ENCODE measurements at places on chromosomes 13 and 19. TPM values are rescaled to one million over a fixed set of nuclear protein-coding genes. Genes with fewer than 3 reads are reported as not detected.

Gene NDUFB7
- 370 TPM for total RNA-seq

Gene PEX11G
- 1.8 TPM for total RNA-seq

- DNase-seq = no peak
- no peaks in the 10 kb centered on the region for H3K27me3 ChIP-seq
- H3K4me1 ChIP-seq = peaks cover 6% of the 10 kb centered on the region
These were observed 408.0 kb downstream of the DIAPH3 start for GRCh38 chr13:59755632-59756290.

DNA sequence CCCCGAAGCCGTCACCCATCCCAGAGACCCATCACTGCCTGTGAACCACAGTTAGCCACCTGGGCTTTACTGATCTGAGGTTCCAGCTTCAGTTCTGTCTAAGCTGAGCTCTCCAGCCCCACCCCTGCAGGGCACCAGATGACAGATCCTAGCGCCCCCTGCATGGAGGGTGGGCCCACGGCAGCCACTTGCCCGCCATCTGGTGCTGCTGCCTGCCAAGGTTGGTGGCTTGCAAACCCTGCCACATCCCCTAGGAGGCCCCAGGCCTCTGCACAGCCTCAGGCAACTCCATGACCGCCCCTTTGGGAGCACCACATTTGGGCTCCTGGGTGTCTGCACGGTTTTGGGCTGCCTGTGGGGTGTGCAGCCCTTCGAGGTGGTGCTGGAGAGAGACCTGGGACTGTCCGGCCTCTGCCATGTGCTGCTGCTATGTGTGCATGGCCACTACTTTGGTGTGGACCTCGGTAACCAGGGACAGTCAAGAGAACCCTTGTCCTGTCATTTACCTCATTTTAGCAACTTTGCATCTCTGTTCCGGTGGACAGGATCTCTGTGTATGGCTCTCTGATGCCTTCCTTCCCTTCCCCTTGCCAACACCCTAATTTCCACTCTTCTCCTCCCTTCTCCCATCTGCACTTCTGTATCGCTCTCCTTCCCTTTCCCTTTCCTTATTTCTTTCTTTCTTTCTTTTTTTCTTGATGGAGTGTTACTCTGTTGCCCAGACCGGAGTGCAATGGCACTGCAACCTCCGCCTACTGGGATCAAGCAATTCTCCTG, 17.4 kb upstream of the SDHAF1 start:
- H3K27ac ChIP-seq = no peak overlapping the region
- DNase-seq = peak; percentile 95
- H3K36me3 ChIP-seq = no peaks in the 10 kb centered on the region

GRCh38 chr13:113491418-113491883, 940 bp upstream of the DCUN1D2 start:
- no peaks in the 10 kb centered on the region for H3K27me3 ChIP-seq
- H3K4me1 ChIP-seq = peaks cover 60% of the 10 kb centered on the region
- peaks cover 22% of the 10 kb centered on the region for H3K36me3 ChIP-seq
- peak overlapping the region; percentile 94 for H3K4me3 ChIP-seq
- peak overlapping the region; percentile 72 for H3K27ac ChIP-seq
- no peak for DNase-seq

Gene CGB1
- not detected for total RNA-seq

DNA sequence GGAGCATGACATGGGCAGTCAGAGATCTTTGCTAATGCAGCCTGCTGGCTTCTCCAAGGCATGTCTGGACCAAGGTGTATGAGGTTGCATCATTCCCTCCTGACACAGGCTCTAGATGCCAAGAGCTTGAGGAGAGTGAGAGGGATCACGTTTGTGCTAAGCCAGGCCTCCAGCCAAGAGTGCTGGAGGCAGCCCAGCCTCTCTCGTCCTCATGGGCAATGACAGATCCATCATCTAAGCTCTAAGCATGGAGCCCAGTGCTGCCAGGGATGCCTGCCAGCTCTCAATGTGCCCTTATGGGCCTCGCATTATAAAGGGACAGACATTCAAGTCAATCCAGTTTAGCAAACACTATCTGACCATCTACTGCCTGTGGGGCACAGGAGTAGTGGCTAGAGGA, 136.3 kb upstream of the VSTM2B start:
- no peak for DNase-seq
- H3K4me3 ChIP-seq = no peak overlapping the region
- H3K27me3 ChIP-seq = no peaks in the 10 kb centered on the region
- no peaks in the 10 kb centered on the region for H3K36me3 ChIP-seq
- H3K4me1 ChIP-seq = no peaks in the 10 kb centered on the region
- no peak overlapping the region for H3K27ac ChIP-seq

Gene ZSCAN4
- not detected for total RNA-seq

Gene ZNF534
- not detected for total RNA-seq

Gene POGLUT2
- not detected for total RNA-seq

- H3K36me3 ChIP-seq = no peaks in the 10 kb centered on the region
- DNase-seq = no peak
- H3K27me3 ChIP-seq = no peaks in the 10 kb centered on the region
- no peak overlapping the region for H3K27ac ChIP-seq
These were observed 622.6 kb upstream of the PCDH20 start for GRCh38 chr13:62038214-62038613.

GRCh38 chr13:52195401-52195837, 36.0 kb upstream of the NEK3 start:
- H3K36me3 ChIP-seq = no peaks in the 10 kb centered on the region
- no peaks in the 10 kb centered on the region for H3K27me3 ChIP-seq
- peaks cover 27% of the 10 kb centered on the region for H3K4me1 ChIP-seq
- H3K27ac ChIP-seq = no peak overlapping the region
- no peak for DNase-seq

Gene AMER2
- total RNA-seq = not detected

Gene CATSPERD
- not detected for total RNA-seq

Gene ZNF497
- 1.1 TPM for total RNA-seq

Gene PROZ
- total RNA-seq = not detected

DNA sequence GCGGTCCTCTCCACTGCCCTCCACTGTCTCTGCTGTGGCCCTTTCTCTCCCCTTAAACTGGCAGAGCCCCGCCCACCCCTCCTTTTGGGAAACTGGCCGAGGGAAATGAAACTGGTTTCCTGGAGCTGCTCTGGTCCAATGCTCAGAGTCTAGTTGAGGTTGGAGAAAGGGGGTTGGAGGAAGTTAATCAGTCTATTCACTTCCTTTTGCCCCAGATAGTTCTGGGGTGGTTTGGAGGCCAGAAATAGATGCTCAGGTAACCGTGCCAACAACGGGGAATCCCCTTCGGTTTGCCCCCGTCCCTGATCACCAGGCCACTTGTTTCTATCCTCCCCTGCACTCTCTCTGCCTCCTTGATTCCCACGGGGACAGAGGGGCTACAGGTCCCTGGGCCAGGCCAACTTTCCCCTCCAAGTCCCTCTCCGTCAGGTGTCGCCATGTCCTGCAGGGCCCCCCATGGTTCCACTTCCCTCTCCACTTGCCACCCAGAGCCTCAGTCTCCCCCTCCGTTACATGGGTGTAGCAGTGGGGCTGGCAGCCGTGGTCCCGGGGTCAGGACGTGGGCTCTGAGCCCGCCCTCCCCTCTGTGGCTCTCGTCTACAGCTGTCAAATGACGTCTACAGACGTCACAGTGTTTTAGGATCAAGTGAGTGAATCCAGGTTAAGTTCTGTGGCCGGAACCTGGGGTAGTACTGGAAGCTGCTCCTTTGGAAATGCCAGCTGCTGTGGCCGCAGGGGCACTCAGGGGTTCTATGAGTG, at the start of gene IL4I1:
IL4I1 (minus strand) TSS at position 25 of the 759 bp plus-strand sequence. CDS start 727 bp downstream, outside the sequence.
- H3K4me3 ChIP-seq = no peak within 1 kb of the TSS
- DNase-seq = no peak
- peaks cover 3% of the 10 kb centered on the region for H3K27me3 ChIP-seq
- no peaks in the 10 kb centered on the region for H3K36me3 ChIP-seq

Gene CD209
- total RNA-seq = not detected

Gene ZNF304
- total RNA-seq = 10.0 TPM

GRCh38 chr13:36870050-36870692, 49.9 kb downstream of the SMAD9 start:
- no peak overlapping the region for H3K27ac ChIP-seq
- H3K36me3 ChIP-seq = no peaks in the 10 kb centered on the region
- no peaks in the 10 kb centered on the region for H3K4me1 ChIP-seq

- no peak for DNase-seq
- no peaks in the 10 kb centered on the region for H3K27me3 ChIP-seq
- H3K4me3 ChIP-seq = no peak overlapping the region
These were observed 15.2 kb downstream of the ELAVL3 start for GRCh38 chr19:11465600-11465999.

Gene ZNF99
- not detected for total RNA-seq

- no peaks in the 10 kb centered on the region for H3K4me1 ChIP-seq
- H3K36me3 ChIP-seq = no peaks in the 10 kb centered on the region
- H3K4me3 ChIP-seq = no peak overlapping the region
- H3K27ac ChIP-seq = no peak overlapping the region
- no peaks in the 10 kb centered on the region for H3K27me3 ChIP-seq
These were observed 13.4 kb downstream of the OLFM4 start for GRCh38 chr13:53041968-53042516.
